Substantia nigra (tissue), 51 donors: ENCODE measurements at places on chromosomes 11 and 22.

DNA sequence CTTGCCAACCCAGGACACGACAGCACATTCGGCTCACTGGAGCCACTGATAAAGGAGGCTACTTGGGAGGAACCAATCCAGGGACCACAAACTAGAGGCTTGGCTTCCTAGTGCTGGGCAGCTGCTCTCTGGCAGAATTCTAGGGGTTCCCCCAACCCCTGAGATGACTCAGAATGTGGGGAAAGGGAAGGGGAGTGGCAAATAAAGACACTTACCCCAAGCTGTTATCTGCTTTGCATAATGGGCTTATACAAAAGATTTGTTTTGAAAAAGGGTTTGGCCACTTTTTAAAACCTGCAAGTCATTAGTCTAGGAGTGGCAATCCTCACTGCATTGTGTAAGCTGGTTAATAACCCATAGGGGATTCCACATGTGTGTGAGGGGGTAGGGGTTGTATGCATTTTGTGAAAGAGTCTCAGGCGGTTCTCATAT is 64.1 kb upstream of the LMO1 start:
- DNase-seq: no peak

- no peak for DNase-seq
Measured at GRCh38 chr11:48127521-48128183, 89.0 kb upstream of the OR4B1 start.

GRCh38 chr11:124339396-124340141 is 19.6 kb upstream of the OR8D2 start:
- no peak for DNase-seq

DNA sequence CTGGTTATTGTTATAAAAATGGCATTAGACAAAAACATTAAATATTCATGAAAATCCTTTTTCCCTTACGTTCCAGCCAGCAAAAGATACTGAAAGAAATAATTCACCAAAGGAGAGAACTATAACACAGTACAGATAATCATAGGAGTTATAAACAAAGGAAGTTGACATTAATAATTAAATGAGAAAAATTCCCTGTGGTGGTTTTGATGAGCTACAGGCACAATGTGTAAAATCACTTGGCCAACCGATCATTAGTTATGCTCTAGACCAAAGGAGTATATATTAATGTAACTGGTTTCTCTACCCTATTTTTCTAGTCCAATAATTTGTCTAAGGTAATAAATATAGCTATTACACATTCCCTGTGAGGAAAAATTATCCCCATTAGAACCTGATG is 534.7 kb downstream of the CNTN5 start:
- no peak for DNase-seq

GRCh38 chr11:85826116-85826855 is 15.3 kb upstream of the SYTL2 start:
- no peak for DNase-seq

- no peak for DNase-seq
Measured at GRCh38 chr11:134019500-134019899, 49.4 kb upstream of the JAM3 start.

DNA sequence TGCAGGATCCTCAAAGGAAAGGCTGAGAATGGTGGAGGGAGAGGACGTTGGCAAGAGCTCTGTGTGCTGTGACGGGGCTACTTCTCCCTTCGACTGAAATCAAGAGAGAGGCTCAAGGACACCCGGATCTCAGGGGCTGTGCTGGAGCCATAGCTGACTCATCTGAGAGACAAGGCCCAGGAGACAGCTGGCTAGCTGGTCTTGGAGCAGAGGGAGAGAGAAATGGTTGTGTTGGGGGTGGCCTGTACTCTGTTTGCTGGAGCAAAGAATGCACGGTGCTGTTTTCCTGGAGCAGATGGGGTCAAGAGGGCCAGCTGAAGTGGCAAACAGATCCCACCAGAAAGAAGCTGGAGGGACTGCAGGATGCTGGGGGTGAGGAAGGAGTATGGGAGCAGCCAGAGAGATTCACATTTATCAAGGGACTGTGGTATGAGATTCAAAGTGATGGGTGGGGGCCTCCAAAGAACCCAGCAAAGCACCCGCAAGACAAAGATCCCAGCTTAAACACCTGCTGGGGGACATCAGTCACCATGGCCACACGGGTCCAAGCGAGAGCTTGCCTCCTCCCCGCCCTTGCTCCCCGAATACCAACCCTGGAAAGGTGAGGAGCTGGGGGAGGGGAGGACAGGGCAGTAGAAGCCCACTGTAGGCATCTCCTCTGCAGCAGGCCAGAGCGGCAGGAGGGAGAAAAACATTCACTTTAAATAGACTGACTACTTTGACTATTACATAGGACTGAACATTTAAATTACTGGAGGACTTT is 40.8 kb downstream of the MAP6 start:
- no peak for DNase-seq

DNA sequence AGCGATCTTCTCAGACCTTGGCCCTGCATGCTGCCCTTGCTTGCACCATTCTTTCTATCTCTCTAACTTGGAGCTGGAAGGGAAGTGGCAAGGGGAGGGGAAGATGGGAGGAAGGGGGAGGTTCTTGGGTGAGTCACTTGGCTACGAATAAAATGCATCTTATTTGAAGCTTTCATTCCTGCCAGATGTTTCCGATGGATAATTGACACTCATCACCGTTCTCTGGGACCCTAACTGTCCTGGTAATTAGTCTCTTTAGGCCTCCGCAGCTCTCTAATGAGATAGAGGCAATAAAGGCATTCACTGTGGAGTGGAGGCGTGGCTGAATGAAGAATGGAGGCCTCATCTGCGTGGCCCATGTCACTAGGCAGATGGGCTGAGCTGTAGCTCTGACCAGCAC is 960.1 kb downstream of the NTM start:
- no peak for DNase-seq

GRCh38 chr11:111019451-111019850 is 226.1 kb upstream of the POU2AF2 start:
- DNase-seq: no peak

DNA sequence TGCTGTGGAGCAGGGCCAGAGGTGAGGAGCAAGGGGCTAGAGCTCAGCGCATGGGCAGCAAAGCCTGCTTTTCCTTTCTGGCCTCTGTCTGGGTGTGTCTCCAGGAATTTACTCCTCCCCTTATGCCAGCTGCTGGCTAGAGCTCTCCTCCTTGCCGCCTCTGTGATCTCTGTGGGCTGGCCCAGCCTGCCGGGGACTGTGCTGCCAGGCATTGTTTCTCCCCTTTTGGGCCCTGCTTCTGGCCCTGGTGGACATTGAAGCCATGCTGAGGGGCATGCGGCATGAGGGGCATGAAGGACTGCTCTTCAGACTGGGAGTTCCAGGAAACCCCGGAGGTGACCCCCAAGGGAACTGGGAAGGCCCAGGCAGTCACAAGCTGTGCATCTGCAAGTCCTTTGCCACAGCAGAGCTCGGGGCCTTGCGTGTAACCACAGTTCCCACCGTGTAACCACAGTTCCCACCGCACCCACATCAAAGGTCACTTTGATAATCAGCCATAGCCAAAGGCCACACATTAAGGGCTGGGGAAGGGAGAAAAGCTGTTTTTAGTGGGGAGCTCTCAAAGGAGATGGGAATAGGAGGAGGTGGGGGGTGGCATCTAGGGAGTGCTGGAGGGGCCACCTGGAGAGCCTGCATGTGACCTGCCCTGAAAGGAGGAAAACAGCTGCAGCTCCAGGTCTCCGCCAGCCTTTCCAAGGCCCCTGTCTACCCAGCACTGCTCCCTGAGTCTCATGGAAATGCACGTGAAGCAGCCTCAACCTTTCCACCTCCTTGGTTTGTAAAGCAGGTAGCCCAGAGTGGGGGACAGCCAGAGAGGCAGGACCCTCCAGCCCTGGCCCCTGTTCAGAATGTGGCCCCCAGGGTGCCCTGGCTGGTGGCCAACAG is 62.3 kb downstream of the PPFIBP2 start:
- no peak for DNase-seq

GRCh38 chr11:118002010-118002540 is 15.9 kb downstream of the IL10RA start:
- DNase-seq: no peak

GRCh38 chr22:21734540-21735199 is 924 bp downstream of the YPEL1 start:
- DNase-seq: no peak

- DNase-seq: no peak
Measured at GRCh38 chr22:25403811-25404471, 160.5 kb upstream of the GRK3 start.

GRCh38 chr22:17924735-17925364 is 99.5 kb downstream of the MICAL3 start:
- DNase-seq: no peak

GRCh38 chr11:9264316-9265210 is 587 bp downstream of the DENND5A start:
- peak; percentile 31 for DNase-seq

DNA sequence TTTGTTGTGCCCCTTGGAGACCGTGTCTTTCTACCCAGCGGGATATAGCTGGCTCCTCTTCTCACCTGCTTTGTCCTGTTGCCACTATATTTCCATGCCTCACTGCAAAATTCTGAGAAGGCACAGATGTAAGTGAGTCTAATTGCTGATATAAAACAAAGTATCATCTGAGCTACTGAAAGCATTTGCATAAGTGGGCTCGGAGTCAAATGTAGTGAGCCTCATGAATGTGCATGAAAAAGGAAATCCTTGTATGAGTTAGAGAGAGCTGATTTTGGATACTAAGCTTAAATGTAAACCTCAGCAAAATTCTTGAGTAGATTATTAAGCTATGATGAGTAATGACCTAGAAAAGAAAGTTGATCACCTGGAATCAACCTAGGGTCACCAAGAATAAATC is 13.9 kb downstream of the OVCH2 start:
- DNase-seq: no peak

GRCh38 chr22:29463629-29464028 is 16.4 kb upstream of the NEFH start:
- DNase-seq: no peak

- DNase-seq: no peak
Measured at GRCh38 chr22:36456464-36456845, 25.0 kb downstream of the TXN2 start.

GRCh38 chr11:111438846-111439520 is 59.9 kb upstream of the POU2AF1 start:
- no peak for DNase-seq

GRCh38 chr11:116792869-116793771 is 1.4 kb upstream of the APOA5 start:
- no peak for DNase-seq

- DNase-seq: no peak
Measured at GRCh38 chr11:15347969-15348734, 233.4 kb downstream of the INSC start.

DNA sequence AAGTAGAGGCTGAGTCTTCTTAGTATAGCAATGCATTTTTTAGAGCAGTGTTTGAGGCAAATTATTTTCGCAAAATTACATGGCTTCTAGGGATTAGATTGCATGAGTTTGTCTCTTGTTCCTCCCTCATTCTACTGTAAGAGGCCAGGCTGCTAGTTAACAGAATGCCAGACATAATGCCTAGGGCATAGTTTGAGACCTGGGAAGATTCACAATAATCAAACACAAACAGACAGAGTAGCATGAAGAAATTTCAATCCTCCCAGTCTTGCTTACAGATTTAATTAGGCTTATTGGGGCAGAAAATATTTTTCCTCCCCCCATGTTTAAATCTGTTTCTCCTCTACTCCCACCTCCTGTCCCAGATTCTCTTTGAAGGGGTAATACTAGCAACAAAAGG is 48.3 kb downstream of the ARHGEF12 start:
- no peak for DNase-seq

- DNase-seq: no peak
Measured at GRCh38 chr11:110305169-110306018, 9.0 kb upstream of the RDX start.

- no peak for DNase-seq
Measured at GRCh38 chr11:2769409-2770095, 69.8 kb upstream of the KCNQ1OT1 start.

DNA sequence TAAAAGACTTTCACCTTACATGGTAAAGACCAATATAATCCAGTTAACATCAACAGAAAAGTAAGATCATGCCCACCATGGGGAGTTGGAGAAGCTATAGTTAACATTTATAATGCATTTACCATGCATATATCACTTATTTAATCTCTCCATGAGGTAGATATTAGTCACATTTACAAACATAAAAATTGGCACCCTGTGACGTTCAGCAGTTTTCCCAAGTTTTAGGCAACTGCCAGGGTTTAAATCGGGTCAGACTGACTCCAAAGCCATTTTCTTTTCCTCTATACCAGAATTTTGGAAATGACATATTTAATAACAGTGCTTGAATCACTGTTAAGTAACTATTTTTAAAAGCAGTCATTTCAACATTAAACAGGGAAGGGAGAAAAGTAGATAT is 266.3 kb downstream of the DDX10 start:
- no peak for DNase-seq

DNA sequence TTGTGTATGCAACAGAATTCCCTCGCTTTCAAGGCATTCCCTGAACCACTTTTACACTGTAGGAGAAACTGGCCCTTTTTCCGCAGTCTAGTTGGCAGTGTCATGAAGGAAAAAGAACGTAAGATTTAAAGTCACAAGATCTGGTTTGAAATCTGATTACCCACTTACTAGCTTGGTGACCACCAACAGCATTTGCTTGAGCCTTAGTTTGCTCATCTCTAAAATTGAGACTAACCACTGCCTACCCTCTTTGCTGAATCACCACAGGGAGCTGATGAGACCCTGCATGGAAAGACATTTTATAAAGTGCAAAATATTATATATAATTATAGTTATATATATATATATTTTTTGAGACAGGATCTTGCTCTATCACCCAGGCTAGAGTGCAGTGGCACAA is 39.4 kb downstream of the SYTL2 start:
- no peak for DNase-seq

GRCh38 chr22:31973739-31974138 is 29.4 kb downstream of the YWHAH start:
- DNase-seq: no peak

GRCh38 chr22:27195094-27195493 is 537.7 kb downstream of the MIAT start:
- no peak for DNase-seq

DNA sequence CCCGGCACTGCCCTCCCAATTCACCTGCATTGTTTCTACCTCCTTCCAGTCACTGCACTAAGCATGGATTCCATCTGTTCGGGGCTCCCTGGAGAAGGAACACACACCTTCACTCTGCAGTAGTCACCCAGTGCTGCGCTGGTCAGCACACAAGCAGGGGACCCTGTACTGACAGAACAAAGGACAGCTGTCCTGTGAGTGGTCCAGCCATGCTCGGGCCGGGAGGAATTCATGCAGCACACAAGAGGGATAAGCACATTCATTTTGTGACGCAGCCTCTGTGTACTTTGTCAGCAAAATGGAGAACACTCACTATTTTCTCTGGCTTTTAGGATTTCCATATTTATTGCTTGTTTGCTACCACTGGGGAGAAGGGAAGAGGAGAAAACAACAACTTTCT is 167.3 kb downstream of the NTM start:
- DNase-seq: no peak

DNA sequence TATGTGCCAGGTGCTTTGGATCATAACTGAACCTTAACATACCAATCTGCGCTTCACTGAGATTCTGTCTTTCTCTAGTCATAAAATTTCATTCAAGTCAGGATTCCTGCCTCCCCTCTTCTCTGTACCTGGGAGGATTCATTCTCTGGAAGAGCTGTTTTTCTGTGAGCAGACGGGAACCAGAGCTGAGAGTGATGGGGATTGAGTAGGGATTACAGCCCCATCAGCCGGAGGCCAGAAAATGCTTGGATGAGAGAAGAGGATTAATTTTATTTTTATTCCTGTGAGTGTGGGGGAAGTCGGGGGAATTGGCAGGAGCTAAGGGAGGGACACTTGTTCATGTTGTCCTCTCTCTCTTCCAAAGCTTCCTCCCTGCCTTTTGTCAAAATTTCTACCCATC is 4.7 kb downstream of the STX3 start:
- no peak for DNase-seq
